Purkinje cell (primary cell): ENCODE measurements at places on chromosomes 11 and 22. TPM values are rescaled to one million over a fixed set of nuclear protein-coding genes. Genes with fewer than 3 reads are reported as not detected.

SEPTIN3 gene
- polyA plus RNA-seq: 31.4 and 45.8 TPM in 2 replicates

GP1BB gene
- polyA plus RNA-seq: 2.4 and 2.9 TPM in 2 replicates

PLAAT2 gene
- polyA plus RNA-seq: not detected in 2 replicates

AGBL2 gene
- 0.28 and 0.75 TPM in 2 replicates for polyA plus RNA-seq

CLNS1A gene
- 120 and 148 TPM in 2 replicates for polyA plus RNA-seq

CTSF gene
- 17.0 and 22.1 TPM in 2 replicates for polyA plus RNA-seq

UBQLN3 gene
- polyA plus RNA-seq: not detected in 2 replicates

LGALS1 gene
- polyA plus RNA-seq: 228 and 441 TPM in 2 replicates
